Activated T-cell treated with anti-CD3 and anti-CD28 coated beads, Interleukin-2, amount 50 U/mL, for 1 hour (primary cell): ENCODE measurements at places on chromosomes 5 and 9.

GRCh38 chr5:45105491-45105994 is 296.8 kb downstream of the MRPS30 start:
- DNase-seq: no peak

GRCh38 chr9:91071184-91071990 is 269.8 kb downstream of the SYK start:
- no peak for DNase-seq

- no peak for DNase-seq
Measured at GRCh38 chr9:95666785-95667155, 150.0 kb upstream of the PTCH1 start.

DNA sequence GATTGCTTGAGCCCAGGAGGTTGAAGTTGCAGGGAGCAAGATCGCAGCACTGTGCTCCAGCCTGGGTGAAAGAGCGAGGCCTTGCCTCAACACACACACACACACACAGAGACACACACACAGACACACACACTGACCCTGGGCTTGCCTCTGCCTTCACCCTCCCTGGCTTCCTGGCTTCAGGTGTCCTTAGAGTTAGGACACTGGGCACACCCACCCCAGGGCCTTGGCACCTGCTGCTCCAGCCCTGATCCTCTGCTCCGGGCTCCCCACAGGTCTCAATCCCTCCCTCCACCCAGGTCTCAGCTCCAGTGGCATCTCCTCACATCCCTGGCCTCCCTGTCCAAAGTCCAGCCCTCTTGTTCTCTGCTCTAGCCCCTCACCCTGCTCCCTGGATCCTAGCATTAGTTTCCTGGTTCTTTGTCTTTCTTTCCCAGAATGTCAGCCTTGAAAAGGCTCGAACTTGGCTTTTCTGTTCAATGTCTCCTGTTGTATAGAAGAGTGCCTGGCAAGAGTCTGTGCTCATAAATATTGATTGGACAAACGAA is 212.9 kb downstream of the C9orf50 start:
- no peak for DNase-seq

DNA sequence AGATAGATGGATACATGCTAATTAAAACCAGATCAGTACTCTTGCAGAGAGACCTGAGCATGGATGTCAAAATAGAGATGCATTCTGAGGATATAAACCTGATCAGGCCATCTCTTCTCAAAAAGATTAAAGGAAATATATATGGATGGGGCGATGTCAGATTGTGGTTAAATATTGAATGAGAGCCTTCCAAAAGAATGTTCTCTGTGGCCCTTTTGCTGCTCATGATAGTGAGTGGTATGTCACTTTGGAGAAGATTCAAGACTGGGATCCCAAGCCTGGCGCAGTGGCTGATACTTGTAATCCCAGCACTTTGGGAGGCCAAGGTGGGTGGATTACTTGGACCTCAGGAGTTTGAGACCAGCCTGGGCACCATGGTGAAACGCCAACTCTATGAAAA is 20.5 kb downstream of the ZNF131 start:
- no peak for DNase-seq

DNA sequence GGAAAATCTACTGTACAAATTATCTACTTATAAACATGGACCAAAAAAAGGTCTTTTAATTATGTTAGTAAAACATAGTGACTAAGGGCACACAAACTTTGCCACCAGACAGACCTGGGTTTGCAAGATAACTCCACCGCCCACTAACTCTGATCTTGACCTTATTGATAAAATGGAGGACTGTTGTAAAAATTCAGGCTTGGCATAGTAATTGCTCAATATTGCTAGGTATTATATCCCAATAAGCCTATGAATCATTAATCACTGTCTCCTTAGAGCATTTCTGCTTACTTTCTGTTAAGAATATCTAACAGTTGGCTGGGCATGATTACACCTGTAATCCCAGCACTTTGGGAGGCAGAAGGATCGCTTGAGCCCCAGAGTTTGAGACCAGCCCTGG is 3.8 kb downstream of the C9orf40 start:
- no peak for DNase-seq

- no peak for DNase-seq
Measured at GRCh38 chr9:136190656-136191055, 14.3 kb downstream of the LHX3 start.

DNA sequence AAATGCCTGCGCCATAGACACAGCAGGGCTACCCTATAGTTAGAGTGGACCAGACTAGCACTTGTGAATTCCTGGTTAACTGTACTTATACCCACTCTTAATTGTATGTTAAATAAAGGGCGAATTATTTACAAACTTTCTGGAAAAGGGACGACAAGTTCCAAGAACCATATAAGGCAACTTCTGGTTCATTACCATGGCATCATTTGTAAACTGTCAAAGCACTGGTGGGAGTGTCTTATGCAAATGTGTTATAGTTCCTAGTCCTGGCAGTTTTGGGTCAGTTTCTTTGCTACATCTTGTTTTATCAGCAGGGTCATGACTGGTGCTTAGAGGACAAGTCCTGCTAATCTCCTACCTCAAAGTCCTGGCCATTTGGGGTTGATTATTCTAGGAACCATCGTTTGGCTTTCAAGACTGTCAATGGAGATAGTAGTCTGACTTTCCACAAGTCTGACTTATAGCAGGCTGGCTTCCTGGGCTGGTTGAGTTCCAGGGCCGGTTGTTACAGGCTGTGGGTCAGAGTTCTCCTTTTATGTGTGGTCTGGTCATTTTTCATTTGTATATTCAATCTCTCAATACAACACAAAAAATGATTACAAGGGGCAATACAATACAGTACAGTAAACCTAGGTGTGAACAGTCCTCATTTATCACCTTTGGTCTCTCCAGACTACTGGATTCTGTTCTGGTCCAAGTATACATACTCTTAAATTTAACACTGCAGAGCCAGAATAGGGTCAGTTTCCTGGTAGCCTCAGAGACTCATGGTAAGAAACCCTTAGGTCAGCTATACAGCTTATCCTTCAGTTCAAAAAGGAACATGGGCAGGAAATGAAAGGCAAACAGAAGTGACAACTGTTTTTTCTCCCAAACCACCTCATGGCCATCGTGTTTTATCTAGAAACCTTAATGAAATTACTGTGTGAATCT is 8.3 kb upstream of the CFAP95 start:
- no peak for DNase-seq

- no peak for DNase-seq
Measured at GRCh38 chr9:134913713-134914500, 3.8 kb downstream of the FCN1 start.

GRCh38 chr5:74471875-74472274 is 168.7 kb downstream of the ENC1 start:
- no peak for DNase-seq

- DNase-seq: no peak
Measured at GRCh38 chr9:37336150-37336549, 86.3 kb upstream of the GRHPR start.

- no peak for DNase-seq
Measured at GRCh38 chr9:4009006-4009511, 290.8 kb downstream of the GLIS3 start.

GRCh38 chr5:175003531-175003930 is 279.1 kb downstream of the MSX2 start:
- DNase-seq: no peak

DNA sequence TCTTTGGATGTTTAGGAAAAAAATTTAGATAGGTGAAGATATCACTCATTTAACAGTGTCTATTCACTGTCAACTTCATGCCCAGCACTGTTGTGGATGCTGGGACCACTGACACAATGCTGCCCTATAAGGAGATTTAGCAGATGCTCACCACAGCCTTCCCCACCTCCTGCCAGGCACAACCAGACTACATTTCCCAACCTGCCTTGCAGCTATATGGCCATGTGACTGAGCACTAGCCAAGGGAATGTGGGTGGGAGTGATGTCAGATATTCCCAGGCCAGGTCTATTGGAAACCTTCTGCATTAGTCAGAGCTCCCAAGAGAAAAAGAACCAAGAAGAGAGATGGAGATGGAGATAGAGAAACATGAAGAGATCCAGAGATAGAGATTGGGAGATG is 302.6 kb upstream of the TAS2R1 start:
- no peak for DNase-seq

- DNase-seq: no peak
Measured at GRCh38 chr5:172642486-172642885, 1.4 kb downstream of the NEURL1B start.

GRCh38 chr9:114957558-114957957 is 27.2 kb upstream of the TNFSF8 start:
- no peak for DNase-seq

- DNase-seq: no peak
Measured at GRCh38 chr5:181207960-181208253, 2.9 kb upstream of the TRIM7 start.

DNA sequence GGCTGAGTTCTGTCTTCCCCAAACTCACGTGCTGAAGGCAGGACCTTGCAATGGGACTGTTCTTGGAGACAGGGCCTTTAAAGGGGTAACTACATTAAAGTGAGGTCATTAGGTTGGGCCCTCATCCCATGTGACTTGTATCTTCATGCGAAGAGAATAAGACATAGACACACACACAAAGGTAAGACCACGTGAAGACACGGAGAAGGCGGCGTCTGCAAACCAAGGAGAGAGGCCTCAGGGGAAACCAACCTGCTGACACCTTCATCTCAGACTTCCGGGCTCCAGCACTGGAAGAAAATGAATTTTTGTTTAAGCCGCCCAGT is 50.7 kb upstream of the KCNMB1 start:
- DNase-seq: no peak

DNA sequence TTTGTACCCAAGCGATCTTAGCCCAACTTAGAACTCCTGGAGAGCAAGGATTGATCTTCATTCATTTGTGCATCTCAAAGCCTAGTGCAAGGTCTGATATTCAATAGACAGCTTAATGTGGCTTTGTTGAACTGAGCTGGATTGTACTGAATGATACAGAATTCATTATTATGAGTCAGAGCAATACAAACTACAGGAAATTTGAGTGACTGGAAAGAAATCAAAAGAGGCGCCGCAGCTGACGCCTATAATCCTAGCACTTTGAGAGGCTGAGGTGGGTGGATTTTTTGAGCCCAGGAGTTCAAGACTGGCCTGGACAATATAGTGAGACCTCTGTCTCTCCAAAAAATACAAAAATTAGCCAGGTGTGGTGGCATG is 58.6 kb downstream of the ENC1 start:
- no peak for DNase-seq

- DNase-seq: no peak
Measured at GRCh38 chr5:79793304-79793703, 103.7 kb downstream of the CMYA5 start.

- no peak for DNase-seq
Measured at GRCh38 chr5:86439593-86440110, 178.1 kb upstream of the COX7C start.

- DNase-seq: no peak
Measured at GRCh38 chr9:7139886-7140285, 382.1 kb downstream of the KDM4C start.

DNA sequence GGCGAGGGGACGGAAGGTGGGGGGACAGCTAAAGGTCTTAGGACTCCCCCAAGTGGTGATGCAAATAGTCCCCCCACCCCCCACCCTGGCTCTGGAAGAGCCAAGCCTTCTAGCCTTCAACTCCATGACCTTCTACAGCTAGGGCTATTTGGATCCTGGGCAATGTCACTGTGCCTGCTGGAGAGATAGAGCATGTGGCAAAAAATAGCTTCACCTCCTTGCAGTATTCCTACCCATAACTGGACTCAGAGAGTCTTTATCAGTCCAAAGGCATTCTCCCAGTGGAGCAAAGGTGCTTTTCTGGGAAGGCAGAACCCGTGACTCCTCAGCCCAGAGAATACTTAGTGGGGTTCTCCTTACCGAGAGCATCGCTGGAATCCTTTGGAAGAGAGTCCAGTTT is 48.9 kb upstream of the PPARGC1B start:
- no peak for DNase-seq
